ENCODE measurements at places on chromosomes 7 and 10.

DNA sequence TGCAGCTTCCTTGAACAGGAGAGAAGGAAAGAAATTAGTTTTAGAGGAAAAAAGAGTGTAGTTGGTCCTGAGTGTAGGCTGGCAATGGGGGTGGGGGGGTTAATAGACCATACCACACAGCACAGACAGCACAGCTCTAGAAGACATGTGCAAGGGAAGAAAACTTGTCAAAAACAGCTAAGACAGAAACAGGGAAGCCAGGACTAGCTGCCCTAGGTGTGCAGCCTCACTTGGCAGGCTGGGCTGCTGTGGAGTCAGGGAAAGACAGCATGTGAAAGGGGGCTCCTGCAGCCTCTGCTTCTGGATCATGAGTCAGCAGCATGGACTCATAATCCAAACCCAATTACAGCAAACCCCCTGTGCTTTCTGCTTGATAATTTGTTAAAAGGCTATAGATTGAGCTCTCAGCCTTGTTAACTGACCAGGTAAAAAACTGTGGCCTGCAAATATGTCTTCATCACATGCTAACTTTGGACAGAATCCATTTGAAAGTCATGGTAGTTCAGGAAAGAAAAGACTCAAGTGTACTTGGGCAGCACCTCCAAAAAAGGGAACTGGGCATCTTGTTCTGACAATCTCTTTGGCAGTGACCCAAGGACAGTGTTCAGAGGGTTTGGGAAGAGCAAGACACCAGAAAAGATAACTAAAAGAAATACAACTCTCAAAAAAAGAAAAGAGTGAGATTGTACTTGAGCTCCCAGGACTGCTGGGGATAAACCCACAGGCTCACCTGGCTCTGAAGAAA, 142.2 kb upstream of the VWC2 start:
- no peak for DNase-seq

DNA sequence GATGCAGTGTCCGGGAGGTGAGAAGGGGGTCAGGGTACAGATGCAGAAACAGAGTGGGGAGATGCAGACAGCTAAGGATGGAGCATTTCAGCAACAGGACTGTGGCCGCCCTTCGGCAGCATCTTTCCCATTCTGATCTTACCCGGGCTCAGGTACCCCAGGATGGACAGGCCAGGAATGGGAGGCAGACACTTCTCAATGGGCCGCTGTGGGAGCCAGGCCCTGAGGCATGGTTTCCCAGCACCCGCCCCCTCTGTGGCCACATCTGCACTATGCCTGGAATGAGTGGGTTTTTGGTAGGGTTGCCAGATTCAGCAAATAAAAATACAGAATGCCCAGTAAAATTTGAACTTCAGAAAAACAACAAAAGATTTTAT, 105.2 kb upstream of the CTBP2 start:
- no peak for DNase-seq

DNA sequence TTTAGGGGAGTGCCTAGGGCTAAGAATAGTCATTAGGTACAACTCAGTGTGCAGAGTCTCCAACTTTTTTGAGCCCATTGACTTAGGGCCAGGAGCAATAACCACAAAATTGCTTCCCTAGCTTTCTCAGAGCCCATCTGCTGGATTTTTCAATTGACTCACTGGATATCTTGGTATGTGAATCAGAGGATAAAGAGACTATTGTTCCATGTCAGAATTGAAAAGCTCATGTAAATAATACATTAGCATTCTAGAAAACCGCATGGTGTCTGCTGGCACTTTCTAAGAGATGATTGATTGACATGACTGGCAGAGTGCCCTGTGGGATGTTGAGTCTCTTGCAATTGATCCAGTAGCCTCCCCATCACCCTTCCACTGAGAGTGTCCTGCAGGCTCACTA, 246.2 kb downstream of the CCDC7 start:
- DNase-seq = no peak

GRCh38 chr7:137146012-137146455, 197.5 kb downstream of the PTN start:
- DNase-seq = no peak

DNA sequence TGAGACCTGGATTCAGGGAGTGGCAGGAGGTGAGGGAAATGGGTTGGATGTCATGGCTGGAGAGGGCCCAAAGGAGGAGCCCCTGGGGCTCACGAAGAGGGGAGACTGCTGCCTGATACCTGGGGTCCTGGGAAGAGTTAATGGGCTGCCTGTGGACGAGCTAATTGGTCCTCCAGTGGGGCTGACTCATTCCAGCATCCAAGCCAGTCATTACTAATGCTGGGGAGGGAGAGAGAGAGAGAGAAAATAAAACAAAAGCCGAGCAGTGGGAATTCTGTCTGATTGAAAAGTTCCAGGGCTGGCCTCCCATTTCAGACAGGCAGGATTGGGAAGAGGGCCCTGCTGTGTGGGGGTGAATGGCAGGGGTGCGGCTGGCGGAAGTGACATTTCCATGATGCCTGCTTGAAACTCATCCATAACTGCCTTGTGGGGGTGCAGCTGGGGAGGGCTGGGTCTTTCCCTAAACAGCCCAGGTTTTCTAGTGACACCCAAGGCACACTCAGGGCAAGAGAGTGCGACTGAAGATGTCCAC, 297.8 kb downstream of the RPS24 start:
- no peak for DNase-seq

GRCh38 chr10:13991353-13991752, 339.4 kb downstream of the FRMD4A start:
- DNase-seq = no peak

- no peak for DNase-seq
These were observed 67.8 kb downstream of the ABCC2 start for GRCh38 chr10:99850021-99850766.

DNA sequence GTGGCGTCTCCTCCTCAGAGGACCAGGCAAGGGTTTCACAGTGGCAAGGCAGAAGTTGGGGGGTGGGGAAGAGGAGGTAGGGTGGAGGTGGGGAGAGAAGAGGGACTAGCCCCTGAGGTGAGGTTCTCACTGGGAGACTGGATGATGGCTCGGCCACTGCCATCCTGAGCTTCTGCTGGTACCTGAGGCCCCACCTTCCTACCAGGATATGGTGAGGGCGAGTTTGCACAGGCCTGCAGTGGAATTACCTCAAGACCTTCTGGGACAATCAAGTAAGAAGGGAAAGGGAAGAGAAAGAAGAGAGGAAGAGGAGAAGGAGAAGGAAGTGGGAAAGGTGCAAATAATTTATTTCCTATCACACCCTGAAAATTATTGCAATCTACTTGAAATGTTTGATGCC, 111.8 kb upstream of the GDF10 start:
- DNase-seq = no peak

DNA sequence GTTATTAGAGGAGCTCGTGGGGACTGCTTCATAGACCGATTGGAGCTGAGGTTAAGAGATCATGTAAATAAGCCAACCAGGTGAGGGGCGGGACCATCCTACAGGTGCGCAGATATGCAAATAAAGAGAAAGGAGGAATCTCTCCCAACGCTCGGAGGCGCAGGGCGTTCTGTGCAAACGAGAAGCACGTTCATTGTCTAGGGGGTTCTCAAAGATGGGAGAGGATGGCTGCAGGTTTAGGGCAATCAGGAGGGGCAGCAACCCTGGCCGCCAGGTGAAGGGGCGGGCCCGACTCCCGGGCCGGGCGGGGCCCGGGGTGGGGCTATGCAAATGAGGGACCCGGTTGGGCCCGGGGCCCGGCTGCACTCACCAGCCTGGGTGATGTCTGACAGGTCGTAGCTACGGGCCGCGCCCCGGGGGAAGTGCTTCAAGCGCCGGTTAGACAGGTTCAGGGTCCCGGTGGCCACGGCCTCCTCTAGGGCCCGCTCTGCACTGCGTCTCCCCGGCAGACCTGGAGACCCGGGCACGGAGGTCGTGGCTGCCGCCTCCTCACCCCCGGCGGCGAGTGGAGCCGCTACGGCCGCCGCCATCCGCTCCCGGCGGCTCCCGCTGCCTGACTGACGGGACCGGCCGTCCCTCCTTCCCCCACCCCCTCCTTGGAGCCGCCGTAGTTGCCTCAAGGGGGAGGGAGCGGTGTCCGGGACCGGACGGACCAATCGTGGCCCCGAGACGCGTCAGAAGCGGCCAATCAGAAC, at the start of gene LRCH4:
LRCH4 (minus strand) TSS at position 619 of the 755 bp plus-strand sequence; CDS start at position 590, 29 bp downstream.
- DNase-seq = peak; percentile 62

DNA sequence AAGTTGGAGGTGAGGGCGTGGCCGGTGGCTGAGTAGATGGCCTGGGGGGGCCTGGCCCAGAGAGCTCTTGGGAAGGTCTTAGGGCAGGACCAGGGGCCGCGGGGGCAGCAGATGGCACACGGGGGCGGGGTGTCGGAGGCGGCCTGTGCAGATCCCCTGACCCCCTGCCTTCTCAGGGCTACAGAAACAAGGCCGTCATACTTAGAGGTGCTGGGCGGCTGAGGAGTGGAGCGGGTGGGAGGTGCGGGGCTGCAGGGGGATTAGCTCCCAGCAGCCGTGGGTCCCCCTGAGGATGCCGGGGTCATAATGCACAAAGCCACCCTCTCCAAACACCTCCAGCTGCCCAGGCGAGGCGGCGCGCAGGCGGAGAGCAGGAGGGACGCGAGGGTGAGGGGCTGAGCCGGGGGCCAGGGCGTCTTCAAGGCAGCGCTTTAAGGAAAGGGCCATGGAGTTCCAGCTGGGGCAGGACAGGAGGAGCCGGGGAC, 40.4 kb upstream of the ZNF32 start:
- DNase-seq = no peak

- no peak for DNase-seq
These were observed 52.8 kb downstream of the C10orf90 start for GRCh38 chr10:126617733-126618132.

GRCh38 chr7:1386623-1387220, 72.5 kb downstream of the MICALL2 start:
- no peak for DNase-seq

- DNase-seq = no peak
These were observed 20.2 kb downstream of the RTKN2 start for GRCh38 chr10:62248465-62248864.

DNA sequence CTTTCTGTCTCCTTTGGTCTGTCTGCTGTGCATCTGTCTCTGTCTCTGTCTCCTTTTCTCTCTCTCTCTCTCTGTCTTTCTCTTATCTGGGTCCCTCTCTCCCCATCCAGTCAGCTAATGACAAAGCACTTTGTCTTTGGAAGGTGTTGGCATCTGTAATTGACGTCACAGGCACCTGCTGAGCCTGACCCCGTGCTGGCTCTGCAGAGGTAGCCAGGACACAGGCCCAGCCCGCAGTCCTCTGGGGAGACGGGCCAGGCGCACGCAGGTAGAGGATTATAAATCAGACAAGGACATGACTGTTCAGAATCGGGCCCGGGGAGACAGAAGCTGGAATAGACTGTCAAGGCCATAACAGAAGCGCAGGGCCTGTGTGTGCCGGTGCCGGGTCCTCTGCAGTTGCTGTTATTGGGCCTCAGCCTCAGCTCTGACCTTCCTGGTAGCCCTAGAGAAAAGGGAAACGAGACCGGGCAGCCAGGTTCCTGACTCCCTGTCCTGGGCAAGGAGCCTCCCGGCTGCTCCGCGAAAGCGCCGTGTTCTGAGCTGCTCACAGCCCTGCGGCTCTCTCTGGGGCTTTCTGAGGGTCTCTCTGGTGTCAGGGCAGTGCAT, 10.7 kb upstream of the PSMG3 start:
- DNase-seq = no peak

- no peak for DNase-seq
These were observed 39.5 kb upstream of the ANKRD1 start for GRCh38 chr10:90960355-90960814.

GRCh38 chr7:105297309-105297708, 91.4 kb downstream of the SRPK2 start:
- DNase-seq = no peak

DNA sequence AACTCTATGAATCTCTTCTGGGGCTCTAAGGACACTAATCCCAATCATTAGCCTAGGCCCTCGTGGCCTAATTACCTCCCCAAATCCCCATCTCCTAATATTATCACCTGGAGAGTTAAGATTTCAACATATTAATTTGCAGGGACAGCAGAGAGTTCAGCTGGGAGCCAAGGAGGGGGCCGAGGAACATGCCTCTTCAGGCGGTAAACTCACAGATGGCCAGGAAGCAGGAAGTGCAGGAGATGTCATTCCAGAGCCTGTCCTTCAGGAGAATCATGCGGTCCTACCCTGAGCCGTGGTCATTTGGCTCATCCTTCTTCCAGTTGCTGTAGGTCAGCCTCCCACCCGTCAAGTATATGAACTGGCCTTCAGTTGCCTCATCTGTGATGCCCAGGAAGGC, 21.9 kb upstream of the SFTPA2 start:
- DNase-seq = no peak

DNA sequence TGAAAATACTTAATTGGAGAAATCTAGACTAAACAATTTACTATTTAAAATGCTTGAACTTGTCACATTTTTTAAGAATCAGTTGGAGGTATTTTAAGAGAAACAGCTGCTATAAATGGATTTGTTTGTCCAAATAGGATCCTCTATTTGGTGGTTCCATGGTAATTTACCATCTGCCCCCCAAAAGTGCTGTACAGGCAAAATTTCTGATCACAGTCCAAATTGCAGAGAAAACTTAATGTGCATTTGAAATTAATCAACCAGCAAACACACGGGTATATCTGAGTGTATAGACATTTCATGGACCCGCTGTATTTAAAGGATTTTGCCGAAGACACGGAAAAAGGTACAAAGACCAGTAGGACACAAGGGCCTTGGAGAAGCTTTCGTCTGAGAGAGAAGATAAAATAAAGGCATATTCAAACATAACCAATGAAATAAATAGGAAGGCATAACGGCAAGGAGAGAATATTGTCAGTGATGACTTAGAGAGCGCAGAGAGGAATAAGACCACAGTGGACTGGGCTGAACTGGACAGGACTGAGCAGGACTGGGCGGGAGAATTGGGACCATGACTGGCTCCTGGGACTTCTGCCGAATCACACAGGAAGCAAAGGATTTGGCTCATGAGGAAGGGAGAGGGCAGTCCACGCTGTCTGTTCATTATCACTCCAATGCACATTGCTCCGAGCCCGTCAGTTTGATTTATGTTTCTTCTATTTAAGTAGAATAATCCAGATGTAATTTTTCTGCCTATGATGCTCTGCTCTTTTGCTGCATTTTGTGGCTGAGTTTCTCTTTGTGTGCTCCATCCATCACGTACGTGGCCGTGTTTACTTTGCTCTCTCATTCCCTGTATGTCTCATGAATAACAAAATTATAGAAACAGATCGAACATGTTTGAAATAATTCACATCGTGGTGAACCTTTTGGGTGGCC, 112.8 kb downstream of the PRLHR start:
- DNase-seq = no peak

DNA sequence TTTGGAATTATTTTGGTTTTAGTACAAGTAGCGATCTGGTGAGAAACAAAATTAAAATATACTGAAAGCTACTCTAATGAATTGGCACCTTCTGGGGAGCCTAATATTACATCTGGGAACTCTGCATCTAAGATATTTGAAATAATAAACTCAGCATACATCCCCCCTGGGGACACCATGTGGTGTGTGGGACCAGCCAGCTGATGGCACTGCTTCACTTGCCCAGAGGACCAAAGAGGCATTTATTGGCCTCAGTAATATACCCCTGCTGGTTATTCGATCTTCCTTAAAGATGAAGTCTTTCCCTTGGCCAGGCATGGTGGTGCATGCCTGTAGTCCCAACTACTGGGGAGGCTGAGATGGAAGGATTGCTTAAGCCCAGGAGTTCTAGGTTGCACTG, 195.1 kb upstream of the AUTS2 start:
- DNase-seq = no peak

- no peak for DNase-seq
These were observed 77.7 kb upstream of the GNA12 start for GRCh38 chr7:2921653-2922347.

Measured in CD8-positive, alpha-beta memory T cell (primary cell).